ENCODE measurements at places on chromosomes 5 and 9. TPM values are rescaled to one million over a fixed set of nuclear protein-coding genes. Genes with fewer than 3 reads are reported as not detected.

Gene PSAT1
- total RNA-seq, result 76.1 TPM

DNA sequence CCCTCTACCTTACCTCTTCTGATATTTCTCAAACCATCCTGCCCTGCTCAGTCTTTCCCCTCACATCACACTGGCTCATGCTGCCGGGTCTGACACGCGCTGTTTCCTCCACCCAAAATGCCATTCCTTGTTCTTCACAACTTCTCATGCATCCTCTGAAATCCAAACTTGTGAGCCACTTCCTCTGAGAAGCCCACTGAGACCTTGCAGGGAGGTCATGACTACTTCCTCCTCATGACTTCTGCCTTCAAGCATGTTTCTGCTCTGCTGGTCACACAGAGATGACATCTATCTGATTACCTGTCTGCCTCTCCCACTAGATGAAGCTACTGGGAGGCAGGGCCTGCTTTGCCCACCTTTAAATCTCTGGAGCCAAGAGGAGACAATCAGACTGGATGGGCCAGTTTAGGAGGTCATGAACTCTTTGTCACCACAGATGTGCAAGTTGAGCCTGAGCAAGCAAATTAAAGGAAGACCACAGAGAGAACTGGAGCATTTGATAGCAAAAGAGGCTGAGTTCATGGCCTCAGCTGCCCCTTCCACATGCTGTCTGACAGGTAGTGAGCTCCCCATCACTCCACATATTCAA lies 119.8 kb upstream of the TBC1D2 start:
- H3K4me1 ChIP-seq, result no peaks in the 10 kb centered on the region
- H3K4me3 ChIP-seq, result no peak overlapping the region
- H3K27ac ChIP-seq, result no peak overlapping the region
- H3K36me3 ChIP-seq, result no peaks in the 10 kb centered on the region

DNA sequence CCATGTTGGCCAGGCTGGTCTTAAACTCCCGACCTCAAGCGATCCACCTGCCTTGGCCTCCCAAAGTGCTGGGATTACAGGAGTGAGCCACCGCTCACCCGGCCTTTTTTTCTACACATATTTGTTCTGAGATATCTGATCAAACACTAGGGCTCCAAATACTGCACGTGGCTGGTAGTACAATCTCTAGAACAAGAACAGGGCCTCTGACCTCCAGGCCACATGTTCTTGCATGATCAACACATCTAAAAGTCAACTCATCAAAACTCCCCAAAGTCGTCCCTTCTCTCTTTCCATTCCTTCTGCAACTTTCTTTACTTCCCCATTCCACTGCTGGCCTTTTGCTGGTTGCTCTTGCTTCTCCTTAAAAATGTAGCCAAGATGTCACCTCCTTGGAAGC lies 113.3 kb upstream of the LHFPL2 start:
- no peak for DNase-seq
- no peaks in the 10 kb centered on the region for H3K36me3 ChIP-seq
- no peak overlapping the region for H3K27ac ChIP-seq
- H3K4me1 ChIP-seq, result no peaks in the 10 kb centered on the region

DNA sequence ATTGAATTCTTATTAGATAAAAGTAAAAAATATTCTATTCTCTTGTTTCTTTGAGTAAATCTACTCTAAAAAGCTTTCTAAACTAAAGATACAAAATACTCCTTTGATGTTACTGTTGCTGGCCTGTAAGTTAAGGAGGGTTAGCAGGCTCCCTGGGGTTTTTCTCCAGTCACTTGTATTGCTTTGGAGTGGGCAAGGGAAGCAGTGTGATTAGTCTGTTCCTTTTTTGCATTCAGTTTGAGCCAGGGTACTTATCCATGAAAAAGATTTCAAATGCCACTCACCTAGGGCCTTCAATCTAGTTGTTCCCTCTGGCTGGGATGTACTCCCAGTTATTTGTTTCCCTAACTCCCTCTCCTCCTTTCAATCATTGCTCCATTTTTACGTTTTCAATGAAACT lies 256.2 kb upstream of the SMC2 start:
- DNase-seq, result no peak
- H3K27ac ChIP-seq, result no peak overlapping the region
- H3K27me3 ChIP-seq, result no peaks in the 10 kb centered on the region
- H3K4me3 ChIP-seq, result no peak overlapping the region
- H3K4me1 ChIP-seq, result no peaks in the 10 kb centered on the region

- peaks cover 8% of the 10 kb centered on the region for H3K4me1 ChIP-seq
- no peaks in the 10 kb centered on the region for H3K27me3 ChIP-seq
- no peak overlapping the region for H3K4me3 ChIP-seq
- H3K27ac ChIP-seq, result no peak overlapping the region
These were observed 31.2 kb upstream of the CTNNA1 start for GRCh38 chr5:138721979-138722378.

DNA sequence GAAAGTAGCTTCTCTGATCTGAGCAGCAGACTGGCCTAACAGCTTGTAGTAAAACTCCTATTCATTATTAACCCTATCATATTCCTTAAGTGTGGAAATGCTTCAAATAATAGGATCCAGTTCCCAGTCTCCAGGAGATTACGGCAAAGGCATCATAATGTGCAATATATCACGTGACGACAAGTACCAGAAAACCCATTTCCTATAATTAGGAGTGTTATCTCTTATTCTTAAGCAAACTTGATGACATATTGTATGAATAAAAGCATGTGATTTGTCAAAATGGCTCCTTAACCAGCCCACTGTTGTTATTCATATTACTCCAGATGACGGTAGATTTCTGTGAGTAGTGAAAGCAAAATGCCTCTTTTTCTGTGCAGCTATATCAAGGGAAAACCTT lies 2.9 kb downstream of the SV2C start:
- H3K4me1 ChIP-seq, result peaks cover 21% of the 10 kb centered on the region
- H3K27ac ChIP-seq, result no peak overlapping the region
- no peak overlapping the region for H3K4me3 ChIP-seq
- no peaks in the 10 kb centered on the region for H3K36me3 ChIP-seq
- DNase-seq, result no peak

DNA sequence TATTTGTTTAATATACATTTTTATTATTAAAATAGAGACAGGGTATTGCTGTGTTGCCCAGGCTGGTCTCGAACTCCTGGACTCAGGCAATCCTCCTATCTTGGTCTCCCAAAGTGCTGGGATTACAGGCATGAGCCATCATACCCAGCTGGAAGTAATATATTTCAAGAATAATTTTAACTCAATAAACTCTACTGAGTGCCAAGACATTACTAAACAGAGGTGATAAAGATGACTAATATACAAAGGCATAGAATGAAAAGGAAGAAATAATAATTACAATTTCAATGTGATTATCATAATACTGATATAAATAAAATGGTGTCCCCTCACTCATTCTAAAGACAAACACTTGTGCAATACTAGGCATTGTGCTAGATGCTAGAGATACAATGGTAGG lies 13.9 kb downstream of the GOLPH3 start:
- no peak overlapping the region for H3K4me3 ChIP-seq
- H3K36me3 ChIP-seq, result peaks cover 8% of the 10 kb centered on the region
- no peak for DNase-seq
- H3K27me3 ChIP-seq, result no peaks in the 10 kb centered on the region
- H3K4me1 ChIP-seq, result peaks cover 23% of the 10 kb centered on the region

Gene ECSCR
- total RNA-seq, result 2.4 TPM

- DNase-seq, result no peak
- no peak overlapping the region for H3K4me3 ChIP-seq
- H3K27ac ChIP-seq, result no peak overlapping the region
- peaks cover 21% of the 10 kb centered on the region for H3K4me1 ChIP-seq
- no peaks in the 10 kb centered on the region for H3K27me3 ChIP-seq
These were observed 9.5 kb downstream of the SPDL1 start for GRCh38 chr5:169592937-169593650.

Gene PPP3R2
- total RNA-seq, result not detected

Gene PHF24
- total RNA-seq, result 0.57 TPM

GRCh38 chr5:133821889-133822288 lies 146.5 kb downstream of the C5orf15 start:
- H3K4me1 ChIP-seq, result peaks cover 25% of the 10 kb centered on the region
- no peak for DNase-seq
- no peak overlapping the region for H3K27ac ChIP-seq
- no peaks in the 10 kb centered on the region for H3K36me3 ChIP-seq
